Activated naive CD4-positive, alpha-beta T cell treated with anti-CD3 and anti-CD28 coated beads, Interleukin-2, amount 50 U/mL, for 72 hours (primary cell): ENCODE measurements at places on chromosomes 5 and 9.

- no peak for DNase-seq
Measured at GRCh38 chr5:17114715-17115599, 102.5 kb upstream of the BASP1 start.

- no peak for DNase-seq
Measured at GRCh38 chr5:53355931-53356330, 124.5 kb upstream of the FST start.

DNA sequence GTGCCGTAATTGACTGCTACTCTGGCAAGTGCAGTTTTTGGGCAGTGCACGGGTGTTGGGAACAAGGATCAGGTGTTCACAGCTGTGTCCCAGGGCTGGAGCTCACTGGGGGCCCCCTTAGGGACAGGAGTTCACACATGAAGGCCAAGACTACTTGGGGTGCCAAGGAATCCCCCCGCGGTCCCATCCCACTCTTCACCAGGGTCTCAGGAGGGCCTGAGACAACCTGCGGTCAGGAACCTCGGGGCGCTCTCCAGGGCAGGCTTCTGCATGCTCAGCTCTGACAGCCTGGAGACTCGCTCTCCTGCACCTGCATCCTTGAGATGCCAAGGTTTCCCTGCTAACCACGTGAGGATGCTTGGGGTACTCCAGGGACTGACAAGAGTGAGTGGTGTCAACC, 2.3 kb upstream of the MAN1B1 start:
- no peak for DNase-seq

- no peak for DNase-seq
Measured at GRCh38 chr5:94742852-94743251, 124.4 kb downstream of the SLF1 start.

DNA sequence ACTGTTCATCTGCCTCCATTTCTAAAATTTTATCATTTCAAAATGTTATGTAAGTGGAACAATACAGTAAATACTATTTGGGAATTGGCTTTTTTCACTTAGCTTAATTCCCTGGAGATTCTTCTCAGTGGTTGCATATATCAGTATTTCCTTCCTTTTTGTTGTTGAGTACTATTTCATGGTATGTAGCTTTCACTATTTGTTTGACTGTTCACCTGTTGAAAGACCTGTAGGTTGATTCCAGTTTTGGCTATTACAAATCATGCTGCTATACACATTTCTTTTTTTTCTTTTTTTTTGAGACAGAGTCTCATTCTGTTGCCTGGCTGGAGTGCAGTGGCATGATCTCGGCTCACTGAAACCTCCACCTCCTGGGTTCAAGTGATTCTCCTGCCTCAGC, 33.0 kb upstream of the PWWP2A start:
- no peak for DNase-seq

- no peak for DNase-seq
Measured at GRCh38 chr5:9160747-9161146, 385.1 kb downstream of the SEMA5A start.

DNA sequence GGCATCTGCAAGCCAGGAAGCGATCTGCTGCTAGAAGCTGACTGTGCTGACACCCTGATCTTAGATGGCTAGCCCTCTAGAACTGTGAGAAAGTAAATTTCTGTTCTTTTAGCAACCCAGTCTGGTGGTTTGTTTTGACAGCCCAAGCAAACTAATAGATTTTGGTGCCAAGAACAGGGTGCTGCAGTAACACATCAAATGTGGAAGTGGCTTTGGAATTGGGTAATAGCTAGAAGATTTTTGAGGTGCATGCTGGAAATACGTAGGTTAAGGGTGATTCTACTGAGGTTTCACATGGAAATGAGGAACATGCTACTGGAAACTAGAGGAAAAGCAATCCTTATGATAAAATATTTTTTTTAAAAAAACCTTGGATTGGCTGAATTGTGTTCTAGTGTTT, 153.5 kb upstream of the SH3GL2 start:
- DNase-seq: no peak

GRCh38 chr9:134190232-134191121, 26.1 kb upstream of the RNU6ATAC start:
- no peak for DNase-seq

DNA sequence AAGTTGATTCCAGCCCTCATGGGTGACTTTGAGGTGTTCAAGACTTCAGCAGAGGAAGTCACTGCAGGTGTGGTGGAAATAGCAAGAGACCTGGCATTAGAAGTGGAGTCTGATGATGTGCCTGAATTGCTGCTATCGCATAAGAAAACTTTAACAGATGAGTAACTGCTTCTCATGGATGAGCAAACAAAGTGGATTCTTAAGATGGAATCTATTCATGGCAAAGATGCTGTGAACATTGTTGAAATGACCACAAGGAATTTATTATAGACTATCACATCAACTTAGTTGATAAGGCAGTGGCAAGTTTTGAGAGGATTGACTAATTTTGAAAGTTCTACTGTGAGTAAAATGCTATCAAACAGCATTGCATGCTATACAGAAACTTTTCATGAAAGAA, 17.1 kb upstream of the POU4F3 start:
- no peak for DNase-seq
